ENCODE measurements at places on chromosomes 16 and 17.

- no peak for DNase-seq
Measured at GRCh38 chr17:65931246-65932149, 260.4 kb downstream of the CEP112 start.

GRCh38 chr16:89412811-89413210, 77.5 kb downstream of the ANKRD11 start:
- peak; percentile 57 for DNase-seq

DNA sequence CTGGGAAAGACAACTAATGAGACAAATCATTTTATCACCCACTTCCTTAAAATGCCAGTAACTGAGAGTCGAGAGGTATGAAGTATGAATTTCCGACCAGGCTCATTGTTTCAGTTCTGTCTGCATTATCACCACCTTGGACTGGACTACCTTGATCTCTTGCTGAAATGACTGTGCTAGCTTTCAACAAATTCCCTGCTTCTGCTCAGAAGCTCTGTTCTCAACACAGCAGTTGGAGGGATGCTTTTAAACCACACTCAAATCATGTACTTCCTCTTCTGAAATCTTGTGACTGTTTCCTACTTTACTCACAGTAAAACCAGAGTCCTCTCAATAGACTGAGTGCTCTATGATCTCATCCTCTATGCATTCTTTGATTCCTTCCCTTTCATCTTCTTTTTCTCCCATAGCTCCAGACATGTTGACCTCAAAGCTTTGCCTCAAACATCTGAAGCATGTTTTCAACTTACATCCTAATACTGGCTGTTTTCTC, 195.8 kb downstream of the KCNJ2 start:
- no peak for DNase-seq

GRCh38 chr16:82017911-82018568, 6.8 kb upstream of the SDR42E1 start:
- no peak for DNase-seq

DNA sequence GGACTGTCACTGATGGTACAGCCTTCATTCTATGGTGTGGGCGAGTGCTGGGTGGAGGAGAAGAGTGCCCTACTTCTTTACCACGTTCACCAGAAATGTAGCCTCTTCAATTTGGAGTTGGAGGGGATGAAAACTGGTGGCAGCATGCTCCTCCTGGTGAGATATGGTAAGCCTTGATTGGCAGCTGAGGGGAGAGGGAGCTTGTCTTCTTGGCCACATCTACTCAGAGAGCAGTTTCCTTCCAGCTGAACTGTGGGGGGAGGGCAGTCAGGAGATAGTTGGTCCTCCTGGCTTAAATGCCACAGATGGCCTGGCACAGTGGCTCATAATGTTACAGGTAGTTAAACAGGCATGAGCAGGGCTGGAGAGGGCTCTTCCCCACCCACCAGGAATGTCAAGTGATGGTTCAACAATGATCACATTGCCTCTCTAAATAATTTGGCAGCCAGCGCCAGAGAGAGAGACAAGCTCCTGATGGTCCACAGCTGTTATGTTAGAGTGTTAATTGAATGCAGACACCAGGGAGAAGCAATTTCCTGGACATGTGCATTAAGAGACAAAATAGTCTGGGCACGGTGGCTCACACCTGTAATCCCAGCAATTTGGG, 9.0 kb upstream of the MAPK3 start:
- DNase-seq, result no peak

DNA sequence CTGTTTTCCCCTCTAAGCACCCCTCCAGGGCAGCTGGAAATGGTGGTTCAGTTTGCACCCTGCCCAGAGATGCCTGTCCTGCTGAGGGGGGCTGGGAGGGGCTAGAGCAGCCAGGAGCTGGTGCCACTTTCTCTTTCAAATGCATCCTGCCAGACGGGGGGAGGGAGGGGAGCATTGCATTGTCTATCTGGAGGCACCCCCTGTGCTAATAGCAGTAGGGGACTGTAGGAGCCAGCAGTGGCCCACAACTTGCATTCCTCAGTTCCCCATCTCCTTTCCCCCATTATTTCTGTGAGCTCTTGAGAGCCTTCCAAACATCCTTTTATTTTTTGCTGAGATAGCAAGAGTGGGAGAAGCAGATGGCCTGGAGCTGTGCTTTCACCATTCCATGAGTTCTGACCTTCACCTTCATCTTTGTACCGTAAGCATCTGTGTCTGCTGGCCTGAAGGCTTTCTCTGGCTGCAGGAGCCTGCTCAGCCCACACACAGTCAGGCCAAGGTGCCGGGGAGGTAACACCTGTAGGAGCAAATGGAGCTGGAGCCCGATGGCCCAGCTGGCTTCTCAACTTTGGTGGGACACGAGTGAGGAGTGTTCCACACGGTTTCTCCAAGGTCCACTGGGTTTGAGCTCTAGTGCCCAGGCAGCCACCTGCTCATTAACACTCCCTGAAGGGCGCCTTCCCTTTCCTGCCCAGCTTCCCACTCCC, 5.2 kb downstream of the WFDC1 start:
- DNase-seq, result no peak

DNA sequence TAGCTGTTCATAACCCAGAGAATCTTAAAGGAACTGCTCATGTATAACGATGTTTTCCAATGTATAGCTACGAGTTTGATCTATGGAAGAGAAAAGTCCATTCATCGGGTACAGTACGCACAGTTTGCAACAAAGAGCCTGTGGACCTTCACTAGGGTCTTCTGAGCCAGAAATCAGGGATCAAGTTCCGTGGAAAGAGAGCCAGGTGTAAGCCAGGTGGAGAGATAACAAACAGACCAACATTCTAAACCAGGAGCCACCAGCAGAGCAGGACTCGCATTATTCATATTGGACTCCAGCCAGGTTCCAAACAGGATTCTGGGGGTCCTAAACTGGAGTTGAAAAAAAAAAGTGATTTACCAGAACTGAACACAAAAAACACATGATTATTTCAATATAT, 505.4 kb upstream of the C16orf82 start:
- no peak for DNase-seq

GRCh38 chr17:69250641-69251040, 22.0 kb upstream of the ABCA10 start:
- no peak for DNase-seq

DNA sequence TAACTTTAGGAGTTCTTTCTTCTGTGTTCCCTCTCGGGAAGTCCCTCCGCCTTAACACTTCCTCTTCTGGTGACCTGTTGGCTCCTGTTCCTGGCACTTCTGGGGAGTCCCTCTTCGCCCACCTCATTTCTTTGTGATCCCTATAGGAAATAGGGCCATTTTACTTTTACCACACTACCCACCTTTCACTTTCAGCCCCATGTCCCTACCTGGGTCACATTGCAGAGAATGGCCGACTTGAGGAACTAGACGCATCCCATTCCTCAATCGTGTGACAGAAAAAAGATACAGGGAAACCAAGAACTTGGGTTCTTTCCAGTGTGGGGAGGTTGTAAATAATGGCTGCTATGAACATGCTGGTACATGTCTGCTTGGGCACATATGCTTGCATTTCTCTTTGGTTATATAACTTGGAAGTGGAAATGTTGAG, 6.6 kb downstream of the IL21R start:
- DNase-seq, result no peak

- DNase-seq, result no peak
Measured at GRCh38 chr16:70254965-70255286, 3.2 kb upstream of the EXOSC6 start.

DNA sequence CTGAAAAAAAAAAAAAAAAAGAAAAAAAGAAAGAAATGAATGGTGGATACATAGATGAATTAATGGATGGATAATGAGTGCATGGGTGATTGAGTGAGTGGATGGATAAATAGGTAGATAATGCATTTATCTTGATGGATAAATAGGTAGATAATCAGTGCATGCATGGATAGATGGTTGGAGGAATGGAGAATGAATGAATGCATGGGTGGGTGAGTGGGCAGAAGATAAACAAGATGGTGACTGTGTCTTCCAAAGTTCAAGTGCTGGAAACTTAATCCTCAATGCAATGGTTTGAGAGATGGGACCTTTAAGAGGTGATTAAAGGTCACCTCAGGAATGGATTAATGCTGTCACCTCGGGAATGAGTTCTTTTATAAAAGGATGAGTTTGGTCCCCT, 6.8 kb upstream of the RNF112 start:
- DNase-seq, result no peak

GRCh38 chr17:37168731-37169353, 206.9 kb upstream of the C17orf78 start:
- no peak for DNase-seq

DNA sequence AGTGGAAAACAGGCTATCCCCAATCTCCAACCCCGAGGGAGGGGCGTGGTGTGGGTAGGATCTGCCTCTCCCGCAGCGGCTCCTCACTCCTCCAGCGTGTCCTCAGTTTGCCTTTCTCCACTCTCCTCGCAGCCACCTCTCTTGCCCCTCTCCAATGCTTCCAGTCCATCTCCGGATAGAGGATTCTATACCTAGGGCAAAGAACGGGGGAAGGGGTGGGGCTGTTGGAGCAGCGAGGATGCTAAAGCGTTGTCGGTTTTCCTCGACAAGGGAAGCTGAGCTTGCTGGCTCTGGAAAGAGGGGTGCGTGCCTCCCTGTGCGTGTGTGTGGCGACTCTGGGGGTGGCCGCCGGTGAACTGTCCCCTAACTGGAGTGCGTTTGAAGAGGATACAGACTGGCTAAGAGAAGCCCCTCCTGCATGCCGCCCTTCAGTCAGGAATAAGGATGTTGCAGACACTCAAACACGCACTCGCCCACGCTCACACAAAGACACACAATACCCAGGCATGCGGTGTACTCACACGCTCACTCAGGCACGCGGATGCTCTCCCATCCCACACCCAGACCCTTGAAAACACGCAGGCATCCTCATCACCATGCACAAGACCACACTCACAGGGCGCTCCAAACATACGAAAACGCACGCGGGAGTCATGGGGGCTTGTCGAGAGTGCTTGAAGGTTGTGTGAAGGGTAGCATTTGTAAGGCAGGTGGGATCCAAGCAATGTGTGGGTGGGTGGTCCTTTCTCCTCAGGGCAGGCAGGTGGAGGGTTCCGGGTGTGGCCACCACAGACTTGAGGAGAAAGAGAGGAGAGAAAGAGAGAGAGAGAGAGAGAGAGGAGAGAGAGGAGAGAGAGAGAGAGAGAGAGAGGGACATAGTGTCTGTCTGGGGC, 655 bp upstream of the GPR139 start:
- DNase-seq, result no peak

GRCh38 chr17:33055171-33055611, 63.5 kb downstream of the SPACA3 start:
- no peak for DNase-seq

GRCh38 chr17:17096438-17097178, 54.4 kb downstream of the MPRIP start:
- DNase-seq, result no peak

DNA sequence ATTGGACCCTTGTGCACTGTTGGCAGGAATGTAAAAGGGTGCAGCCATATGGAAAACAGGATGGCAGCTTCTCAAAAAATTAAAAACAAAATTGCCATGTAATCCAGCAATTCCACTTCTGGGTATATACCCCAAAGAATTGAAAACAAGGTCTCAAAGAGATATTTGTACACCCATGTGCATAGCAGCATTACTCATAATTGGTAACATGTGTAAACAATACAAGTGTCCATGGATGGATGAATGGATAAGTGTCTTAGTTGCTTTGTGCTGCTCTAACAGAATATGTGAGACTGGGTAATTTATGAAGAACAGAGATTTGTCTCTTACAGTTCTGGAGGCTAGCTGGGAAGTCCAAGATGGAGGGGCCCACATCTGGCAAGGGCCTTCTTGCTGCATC, 3.8 kb upstream of the RUNDC3A start:
- DNase-seq, result no peak

GRCh38 chr17:5832886-5833285, 237.3 kb upstream of the WSCD1 start:
- no peak for DNase-seq

DNA sequence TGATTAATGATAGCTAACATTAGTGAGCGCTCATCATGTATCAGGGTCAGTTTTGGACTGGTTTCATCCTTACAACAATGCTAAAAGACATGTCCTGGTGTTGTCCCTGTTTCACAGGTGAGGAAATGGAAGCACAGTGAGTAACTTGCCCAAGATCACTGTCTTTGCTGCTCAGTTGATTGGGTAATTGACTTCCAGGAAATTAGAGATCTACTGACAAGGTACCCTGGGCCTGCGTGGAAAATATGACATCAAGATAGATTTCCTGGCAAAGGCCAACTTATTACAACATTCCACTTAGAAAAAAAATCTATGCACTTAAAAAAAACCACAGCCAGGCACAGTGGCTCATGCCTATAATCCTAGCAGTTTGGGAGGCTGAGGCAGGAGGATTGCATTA, 96.3 kb downstream of the CYLD start:
- DNase-seq, result no peak

- DNase-seq, result no peak
Measured at GRCh38 chr16:879461-879861, 78.9 kb upstream of the GNG13 start.

- no peak for DNase-seq
Measured at GRCh38 chr16:56327929-56328258, 97.5 kb downstream of the AMFR start.

- no peak for DNase-seq
Measured at GRCh38 chr17:79349506-79350400, 261.1 kb downstream of the RBFOX3 start.

DNA sequence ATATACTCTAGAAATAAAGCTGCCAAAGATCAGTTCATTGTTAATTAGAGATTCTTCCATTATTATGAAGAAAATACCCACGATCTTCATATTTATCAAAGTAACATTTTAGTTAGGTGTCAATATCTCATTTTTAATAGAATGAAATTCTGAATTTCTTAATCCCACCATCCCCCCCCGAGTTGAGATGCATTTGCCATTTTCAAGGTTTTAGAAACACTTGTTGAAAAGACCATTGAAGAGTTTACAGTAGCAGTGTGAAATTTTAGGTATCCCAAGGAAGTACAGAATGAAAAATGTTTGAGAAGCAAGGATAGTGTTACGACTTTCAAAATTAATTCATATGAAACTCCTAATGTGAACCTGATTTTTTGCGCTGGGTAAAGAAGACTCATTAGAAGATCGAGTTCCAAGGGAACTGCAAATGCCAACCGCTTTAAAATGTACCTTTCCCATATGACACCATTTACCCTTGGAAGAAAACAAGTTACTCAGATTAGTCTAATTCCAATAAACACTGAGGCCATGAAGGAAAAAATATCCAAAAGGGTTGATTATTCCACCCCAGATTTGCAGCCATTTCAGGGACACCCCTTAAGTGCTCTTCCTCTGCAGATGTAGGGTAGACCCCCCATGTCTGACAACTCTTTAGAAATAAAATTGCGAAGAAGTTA, 731 bp downstream of the IKZF3 start:
- no peak for DNase-seq

- DNase-seq, result no peak
Measured at GRCh38 chr17:35844547-35844946, 24.1 kb downstream of the HEATR9 start.

DNA sequence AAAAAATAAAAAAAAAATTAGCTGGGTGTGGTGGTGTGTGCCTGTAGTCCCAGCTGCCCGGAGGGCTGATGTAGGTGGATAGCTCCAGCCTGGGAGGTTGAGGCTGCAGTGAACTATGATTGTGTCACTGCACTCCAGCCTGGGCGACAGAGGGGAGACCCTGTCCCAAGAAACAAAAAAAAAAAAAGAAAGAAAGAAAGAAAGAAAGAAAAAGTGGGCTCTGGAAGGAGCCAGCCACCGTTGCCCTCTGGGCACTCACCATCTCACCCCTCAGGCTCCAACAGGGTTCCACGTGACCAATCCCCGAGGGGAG, 87.3 kb upstream of the TOB1 start:
- DNase-seq, result no peak

Data from nephron progenitor cell (in vitro differentiated cells).